ENCODE measurements at places on chromosomes 5 and 9.

DNA sequence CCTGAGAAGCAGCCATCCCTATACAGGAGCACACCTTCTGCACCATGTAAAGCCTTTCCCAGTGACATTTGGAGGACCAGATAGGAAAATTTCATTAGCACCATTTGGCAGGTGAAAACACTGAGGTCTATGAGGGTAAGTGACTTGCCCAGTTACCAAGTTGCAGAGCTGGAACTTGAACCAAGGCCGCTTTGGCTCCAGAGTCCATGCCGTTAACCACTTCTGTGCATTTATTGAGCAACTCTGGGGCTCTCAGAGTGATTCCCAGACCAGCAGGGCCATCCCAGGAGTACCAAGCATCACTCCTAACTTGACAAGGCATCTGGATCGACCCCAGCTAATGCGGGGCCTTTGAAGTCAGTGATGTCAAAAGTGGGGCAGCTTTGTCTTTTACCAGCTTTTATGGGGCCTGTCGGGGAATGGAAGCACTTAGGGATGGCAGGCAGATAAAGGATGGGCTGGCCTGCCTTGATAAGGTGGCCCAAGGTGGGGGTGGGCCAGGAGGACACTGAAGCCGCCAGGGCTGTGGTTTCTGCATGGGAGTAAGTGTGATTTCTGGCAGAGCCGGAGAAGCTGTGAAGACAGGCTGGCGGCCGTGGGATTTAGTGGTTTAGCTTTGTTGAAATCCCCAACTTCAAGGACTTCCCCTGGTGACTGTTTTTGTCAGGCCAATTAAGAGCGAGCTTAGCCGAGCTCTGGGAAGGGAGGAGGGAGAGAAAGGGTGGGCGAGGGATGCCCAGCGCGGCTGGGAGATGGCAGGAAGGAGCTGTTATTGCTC, 127.3 kb downstream of the MACROH2A1 start:
- no peak for DNase-seq

GRCh38 chr9:116516456-116516855, 170.6 kb upstream of the TRIM32 start:
- DNase-seq = no peak

DNA sequence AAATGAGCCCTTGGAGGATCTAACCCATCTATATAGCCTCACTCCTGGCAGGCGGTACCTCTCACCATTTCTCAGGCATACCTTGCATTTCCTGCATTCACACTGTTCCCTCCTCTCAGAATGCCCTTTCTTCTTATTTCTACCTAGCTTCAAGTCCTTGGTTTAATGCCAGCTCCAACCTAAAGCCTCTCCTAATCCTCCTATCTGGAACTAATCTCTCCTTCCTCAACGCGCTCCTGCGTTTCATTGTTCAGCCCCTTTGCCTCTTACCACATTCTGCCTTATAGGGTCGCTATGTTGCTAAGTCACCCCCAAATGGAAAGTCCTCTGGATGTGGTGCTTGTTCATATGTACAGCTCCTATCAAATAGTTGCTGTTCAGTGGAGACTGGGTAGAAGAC, 288.5 kb upstream of the TUT7 start:
- no peak for DNase-seq

- no peak for DNase-seq
These were observed 651 bp downstream of the HRH2 start for GRCh38 chr5:175658299-175659145.

DNA sequence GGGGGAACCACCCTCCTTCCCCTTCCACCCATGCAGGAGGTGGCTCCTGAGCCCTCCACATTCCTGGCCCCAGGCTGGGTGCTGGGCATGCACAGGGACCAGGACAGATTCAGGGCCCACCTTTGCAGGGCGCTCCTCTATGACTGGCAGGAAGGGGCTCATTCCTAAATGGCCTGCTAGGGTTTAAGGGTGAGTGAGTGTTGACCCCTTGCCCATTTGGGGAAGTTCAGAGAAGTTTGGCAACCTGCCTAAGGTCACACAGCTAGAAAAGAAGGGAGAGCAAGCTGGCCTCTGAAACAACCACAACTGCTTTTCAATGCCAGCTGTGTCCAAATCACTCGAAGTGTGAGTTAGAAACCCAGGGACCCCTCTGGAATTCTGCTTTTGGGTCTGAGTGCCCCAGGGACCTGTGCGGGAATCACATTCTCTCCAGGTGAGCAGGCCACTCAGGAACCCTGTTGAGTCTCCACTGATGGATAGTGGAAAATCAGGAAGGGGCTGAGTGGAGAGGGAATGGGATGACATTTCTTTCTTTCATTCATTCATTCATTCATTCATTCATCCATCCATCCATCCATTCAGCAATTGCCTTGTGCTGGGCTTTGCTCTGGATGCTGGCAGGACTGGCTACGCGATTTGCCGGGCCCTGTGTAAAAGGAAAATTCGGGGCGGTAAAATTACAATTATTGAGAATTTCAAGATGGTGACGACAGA, 191.9 kb downstream of the C9orf50 start:
- DNase-seq = no peak

DNA sequence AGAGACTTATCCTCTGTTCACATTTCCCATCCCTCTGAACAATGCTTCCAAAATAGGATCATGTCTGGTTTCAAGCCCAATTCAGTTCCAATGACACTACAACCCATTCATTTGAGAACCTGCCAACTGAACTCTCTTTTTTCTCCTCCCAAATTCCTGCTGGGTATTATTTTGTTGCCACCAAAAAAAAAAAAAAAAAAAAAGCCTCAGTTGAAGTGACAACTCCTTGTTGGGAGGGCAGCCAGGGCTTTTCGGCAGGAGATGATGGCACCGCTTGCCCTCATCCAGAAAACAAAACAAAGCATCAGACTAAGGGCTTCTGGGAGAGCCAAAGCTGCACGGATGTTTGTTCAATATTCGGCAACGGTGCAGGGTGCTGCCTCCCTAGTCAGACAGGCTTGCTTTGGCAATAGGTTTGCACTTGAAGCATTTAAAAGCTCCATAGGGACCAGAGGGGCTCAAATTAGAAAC, 30.6 kb upstream of the TRIM32 start:
- peak; percentile 35 for DNase-seq

DNA sequence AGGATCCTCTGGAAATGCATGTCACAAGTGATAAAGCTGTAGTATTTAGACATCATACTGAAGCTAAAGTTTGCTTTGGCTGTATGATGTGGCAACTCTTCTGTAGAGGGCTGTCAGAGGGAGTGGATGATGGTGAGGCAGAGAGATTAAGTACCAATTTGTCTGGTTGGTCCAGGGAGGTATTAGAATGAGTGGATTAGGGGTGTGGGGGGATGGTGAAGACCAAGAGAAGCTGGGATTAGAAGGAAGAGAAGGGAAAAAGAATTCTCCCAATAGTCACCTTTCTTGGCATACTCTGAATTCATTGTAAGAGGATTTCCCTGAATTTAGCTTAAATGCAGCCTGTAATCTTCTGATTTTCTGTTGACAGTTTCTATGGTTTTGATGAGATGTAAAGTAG, 3.6 kb downstream of the PCDHAC2 start:
- DNase-seq = no peak

DNA sequence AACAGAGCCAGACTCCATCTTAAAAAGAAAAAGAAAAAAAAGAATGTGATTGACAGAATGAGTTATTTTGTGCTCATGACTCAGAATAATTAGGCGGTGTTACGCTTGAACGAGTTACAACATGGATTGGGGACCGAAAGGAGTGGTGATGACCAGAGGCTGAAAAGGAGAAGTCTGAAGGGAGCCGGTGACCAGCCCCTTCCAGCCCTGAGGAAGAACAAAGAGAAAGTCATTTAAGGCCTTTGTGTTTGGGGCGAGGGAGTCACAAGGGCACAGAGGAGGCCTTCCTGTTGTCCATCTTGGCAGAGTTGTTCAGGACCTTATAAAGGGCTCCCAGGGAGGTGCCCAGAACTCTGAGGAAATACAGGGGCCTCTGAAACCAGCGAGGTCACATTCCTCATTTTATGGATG, 131.6 kb downstream of the GOLPH3 start:
- DNase-seq = no peak

DNA sequence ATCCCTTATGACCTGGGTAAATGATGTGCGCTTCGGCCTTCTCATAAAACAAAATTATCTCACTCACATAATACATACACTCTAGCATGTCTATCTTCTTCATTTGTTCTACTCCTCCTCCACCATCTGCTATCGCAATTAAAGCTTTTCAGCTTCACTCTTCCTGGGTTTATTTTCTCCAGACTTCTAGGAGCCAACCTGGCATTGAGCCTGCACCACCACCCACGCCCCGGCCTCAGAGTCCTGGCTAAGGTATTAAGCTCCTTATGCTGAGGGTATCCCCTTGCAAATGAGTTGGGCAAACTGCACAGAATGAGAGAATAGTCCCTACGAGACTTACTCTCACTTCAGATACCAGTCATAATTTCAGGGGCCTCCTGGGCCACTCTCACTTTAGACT, 236.1 kb upstream of the CDH12 start:
- DNase-seq = no peak

GRCh38 chr5:8923526-8923925, 622.3 kb downstream of the SEMA5A start:
- DNase-seq = no peak

DNA sequence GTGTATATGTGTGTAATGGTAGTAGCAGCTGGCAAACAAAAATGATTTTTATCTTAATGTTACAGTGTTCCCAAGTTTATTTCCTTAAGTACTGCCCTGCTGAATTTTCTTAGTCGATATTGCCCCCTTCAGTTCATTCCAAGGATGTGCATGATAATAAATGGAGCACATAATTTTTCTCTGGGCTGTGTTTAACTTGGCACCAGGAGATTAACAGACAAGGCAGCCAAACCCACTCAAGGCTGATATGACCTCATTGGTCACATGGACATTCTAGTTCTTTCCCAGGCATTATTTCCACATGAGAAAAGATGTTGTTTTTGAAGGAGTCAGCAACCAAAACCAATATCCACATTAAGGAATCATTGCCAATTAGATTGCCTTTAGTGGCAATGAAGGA, 61.8 kb downstream of the COX7C start:
- DNase-seq = no peak

DNA sequence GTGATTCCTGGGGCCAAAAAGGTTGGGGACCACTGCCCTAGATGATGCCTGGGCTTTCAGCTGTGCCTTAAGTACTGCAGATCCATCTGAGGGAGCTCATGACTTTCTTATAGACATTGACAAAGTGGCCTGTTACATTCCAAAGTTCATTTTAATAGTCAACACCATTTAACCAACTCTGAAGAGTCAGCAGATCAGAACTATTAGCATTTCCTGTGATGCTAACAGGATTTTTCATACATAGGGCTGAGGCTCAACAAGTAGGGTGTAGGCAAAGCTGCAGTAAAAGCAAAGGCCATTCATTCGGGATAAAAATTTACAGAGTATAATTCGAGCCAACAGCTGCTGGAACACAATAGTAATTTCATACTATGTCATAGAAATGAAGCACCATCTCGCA, 105.4 kb downstream of the LPAR1 start:
- DNase-seq = no peak

DNA sequence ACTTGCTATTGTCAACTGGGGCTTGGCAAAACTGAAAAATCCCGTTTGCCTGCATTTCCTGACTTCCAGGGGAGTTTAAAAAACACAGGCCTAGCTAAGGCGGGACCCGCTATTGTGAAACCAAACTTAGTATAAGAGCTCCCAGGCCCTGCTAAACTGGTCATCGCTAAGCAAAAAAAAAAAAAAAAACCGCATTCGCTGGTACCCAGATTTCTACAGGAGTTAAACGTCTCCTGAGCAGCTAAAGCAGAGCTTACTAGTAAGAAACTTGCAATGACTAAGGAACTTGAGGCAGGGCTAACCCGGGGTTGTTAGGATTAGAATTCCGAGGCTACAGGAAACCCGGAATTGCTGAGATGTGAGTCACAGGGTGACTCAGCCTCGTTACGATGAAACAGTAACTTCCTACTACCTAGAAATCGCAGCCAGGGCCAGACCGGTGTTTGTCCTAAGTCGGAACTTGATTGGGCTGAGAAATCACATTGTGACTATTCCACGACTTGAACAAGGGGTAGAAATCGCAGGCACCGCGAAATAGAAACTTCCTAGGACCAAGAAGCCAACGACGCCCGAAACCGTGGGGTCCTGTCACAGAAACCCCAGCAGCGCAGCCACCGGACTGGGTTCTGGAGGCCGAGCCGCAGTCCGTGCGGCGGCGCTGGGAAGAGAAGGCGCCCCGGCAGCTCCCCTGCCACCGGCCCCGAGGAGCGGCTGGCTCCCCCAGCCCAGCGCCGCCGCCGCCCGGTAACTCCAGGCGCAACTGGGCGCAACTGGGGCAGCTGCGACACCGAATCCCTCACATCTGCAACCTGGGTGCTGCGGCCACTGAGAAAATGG, 89.4 kb downstream of the ANXA2R start:
- no peak for DNase-seq

- DNase-seq = no peak
These were observed 5.8 kb upstream of the FPGS start for GRCh38 chr9:127796852-127797370.

- DNase-seq = no peak
These were observed 7.4 kb downstream of the TRAF1 start for GRCh38 chr9:120918931-120919842.

DNA sequence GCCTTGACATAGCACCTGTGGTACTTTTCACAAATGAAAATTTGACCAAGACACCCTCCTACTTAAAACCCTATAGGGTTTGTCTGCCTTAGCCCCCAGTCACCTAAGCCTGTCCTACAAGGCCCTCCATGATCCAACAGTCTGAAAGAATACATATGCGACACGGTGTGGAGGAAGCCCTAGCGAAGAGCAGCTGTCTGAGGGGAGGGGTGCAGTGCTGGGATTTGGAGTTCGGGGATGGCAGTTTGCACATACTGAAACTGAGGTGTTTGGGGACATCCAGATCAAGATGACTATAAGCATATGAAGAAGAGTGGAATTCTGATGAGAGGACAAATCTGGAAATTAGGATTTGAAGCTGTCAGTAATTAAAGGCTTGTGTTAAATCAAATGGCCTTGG, 7.2 kb upstream of the MYORG start:
- no peak for DNase-seq

- no peak for DNase-seq
These were observed 14.5 kb downstream of the NOTCH1 start for GRCh38 chr9:136531186-136531903.

- DNase-seq = no peak
These were observed 21.5 kb upstream of the DELE1 start for GRCh38 chr5:141902015-141902814.

GRCh38 chr5:39282561-39282960, 63.2 kb upstream of the FYB1 start:
- DNase-seq = no peak
